ENCODE measurements at places on chromosomes 7 and 10.
A peak's percentile ranks its signal among the peaks of the same experiment; 100 is the strongest.

DNA sequence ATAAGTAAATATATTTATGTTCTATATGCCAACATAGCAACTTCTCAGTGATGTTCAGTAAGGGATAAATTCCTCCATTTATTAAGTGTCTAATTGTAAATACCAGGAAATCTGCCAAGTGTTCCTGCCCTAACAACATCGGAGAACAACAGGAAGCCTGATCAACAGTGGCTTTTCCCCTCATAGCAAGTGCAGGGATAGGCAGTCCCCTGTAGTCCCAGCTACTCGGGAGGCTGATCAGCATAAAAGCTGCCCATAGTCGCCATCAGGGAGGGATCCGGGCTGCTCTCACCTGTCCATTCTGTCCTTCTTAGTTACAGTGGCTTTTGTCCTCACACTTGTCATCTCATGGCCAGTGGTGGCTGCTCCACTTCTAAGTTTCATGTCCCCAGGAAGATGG lies 141.3 kb downstream of the IDE start:
- no peak for DNase-seq

GRCh38 chr10:80359644-80360043 lies 3.1 kb downstream of the DYDC2 start:
- DNase-seq: no peak

DNA sequence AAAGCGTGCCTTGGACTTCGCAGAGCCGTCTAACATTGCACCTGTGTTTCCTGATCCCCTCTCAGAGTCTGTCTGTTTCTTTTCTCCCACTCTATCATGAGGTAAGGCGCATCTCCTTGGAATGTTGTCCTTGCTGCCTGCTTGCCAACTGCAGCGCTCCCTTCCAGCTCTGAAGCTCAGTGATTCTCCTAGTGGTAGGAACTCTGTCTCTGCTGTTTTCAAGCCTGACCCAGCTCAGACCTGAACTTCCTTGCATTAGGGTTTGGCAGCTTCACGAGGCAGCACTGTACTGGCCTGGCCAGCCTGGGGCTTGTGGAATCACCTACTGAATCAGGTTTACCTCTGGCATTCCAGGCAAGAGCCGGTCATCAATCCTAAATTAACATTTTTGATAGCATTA lies 123.9 kb downstream of the CREB5 start:
- no peak for DNase-seq

DNA sequence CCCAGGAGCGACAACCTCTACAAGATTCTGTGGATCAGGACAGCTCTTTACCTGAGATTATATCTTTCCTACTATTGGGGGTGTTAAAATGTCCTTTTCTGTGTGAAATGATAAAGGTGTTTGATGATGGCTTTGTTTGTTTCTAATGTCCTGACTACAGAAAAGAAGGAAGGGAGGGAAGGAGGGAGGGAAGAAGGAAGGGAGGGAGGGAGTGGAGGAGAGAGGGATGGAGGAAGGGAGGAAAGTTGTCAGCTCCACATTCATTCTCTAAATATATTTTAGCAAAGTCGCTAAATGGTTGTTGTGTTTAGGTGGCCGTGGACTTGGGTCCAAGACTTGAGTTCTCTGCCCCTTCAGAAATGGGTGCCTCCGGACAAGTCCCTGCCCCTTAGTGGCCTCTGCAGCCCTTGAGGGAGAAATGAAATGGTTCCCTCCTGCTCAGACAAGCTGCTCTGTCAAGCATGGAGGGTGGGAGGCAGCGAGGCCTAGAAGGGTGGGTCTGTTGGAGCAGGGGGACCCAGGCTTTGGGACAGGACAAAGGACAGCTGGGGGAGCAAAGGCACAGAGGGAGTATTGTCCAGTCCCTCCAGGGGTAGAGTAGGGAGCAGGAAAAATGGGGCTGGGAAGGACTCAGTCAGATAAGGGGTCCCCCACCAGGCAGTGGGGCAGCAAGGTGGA lies 4.4 kb downstream of the RGS10 start:
- no peak for DNase-seq

DNA sequence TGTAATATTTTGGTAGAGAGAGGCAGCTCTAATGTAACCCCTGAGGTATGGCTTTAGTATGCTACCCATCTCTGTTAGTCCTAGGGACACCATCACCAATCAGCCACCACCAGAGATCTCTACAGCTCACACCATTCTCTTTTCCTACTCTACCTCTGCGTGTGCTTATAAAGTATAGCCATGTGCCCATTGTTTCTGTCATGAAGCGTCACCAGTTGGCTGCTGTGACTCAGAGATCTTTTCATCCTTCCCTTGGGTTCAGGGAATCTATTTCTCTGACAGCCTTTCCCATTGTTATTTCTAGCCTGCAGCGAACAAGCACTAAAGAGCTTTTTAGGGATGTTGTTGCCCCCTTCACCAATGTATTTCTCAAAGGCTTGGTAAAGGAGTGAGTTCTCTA lies 103.3 kb downstream of the TPST1 start:
- no peak for DNase-seq

DNA sequence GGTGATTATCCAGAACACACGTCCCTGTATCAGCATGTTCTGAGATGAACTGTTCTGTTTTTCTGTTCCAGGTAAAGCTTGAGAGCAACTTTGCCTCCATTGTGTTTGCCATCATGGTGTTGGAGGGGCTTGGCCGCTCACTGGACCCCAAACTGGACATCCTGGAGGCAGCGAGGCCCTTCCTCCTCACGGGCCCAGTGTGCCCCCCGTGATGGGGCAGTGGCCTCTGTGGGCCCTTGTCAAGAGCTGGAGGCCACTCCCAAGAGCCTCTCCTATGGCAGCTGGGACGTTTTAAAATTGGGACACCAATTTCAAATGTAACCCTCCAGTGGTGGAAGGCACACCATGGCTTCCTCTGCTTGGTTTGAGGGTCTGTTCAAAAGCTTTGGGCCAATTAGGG lies 1.9 kb upstream of the NDUFB2 start:
- no peak for DNase-seq

DNA sequence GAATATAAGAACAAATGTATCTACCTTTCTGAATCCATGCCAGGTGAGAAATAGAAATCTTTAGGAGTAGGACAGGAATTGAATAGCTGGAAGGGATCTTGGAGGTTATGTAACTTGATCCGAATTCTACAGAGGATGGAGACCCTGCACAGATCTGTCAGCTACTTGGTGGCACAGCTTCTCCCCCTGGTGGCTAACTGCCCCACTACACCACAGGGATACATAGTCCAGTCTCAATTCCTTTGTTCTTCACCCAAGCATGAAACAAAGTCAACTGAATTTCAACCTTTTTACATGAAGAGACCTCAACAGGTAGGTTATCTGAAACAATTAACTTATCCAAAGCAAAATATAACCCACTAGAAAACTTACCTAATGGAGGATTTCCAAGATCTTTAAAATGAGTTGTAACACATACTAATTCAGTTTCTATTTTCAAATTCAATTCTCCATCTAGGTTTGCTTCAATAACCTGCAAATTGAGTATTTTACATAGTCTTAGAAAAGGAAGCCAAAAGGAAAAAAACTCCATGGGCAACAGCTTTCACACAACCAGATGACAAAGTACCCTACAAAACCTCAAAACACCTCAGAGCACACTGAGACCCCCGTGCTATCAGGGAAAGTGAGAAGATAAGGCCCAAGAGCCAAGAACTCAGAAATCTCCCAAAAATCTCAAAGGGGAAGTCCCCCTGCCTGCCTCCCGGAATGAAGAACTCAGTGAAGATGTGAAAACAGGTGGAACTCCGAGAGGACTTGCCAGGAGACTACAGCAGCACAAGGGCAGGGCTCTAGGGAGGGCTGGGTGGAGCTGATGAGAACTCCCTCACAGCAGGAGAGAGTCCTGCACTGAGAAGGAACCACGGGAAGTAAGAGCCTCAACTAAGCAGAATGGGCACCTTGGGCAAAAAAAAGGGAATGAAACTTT lies 10.3 kb downstream of the HUS1 start:
- peak; percentile 21 for DNase-seq

DNA sequence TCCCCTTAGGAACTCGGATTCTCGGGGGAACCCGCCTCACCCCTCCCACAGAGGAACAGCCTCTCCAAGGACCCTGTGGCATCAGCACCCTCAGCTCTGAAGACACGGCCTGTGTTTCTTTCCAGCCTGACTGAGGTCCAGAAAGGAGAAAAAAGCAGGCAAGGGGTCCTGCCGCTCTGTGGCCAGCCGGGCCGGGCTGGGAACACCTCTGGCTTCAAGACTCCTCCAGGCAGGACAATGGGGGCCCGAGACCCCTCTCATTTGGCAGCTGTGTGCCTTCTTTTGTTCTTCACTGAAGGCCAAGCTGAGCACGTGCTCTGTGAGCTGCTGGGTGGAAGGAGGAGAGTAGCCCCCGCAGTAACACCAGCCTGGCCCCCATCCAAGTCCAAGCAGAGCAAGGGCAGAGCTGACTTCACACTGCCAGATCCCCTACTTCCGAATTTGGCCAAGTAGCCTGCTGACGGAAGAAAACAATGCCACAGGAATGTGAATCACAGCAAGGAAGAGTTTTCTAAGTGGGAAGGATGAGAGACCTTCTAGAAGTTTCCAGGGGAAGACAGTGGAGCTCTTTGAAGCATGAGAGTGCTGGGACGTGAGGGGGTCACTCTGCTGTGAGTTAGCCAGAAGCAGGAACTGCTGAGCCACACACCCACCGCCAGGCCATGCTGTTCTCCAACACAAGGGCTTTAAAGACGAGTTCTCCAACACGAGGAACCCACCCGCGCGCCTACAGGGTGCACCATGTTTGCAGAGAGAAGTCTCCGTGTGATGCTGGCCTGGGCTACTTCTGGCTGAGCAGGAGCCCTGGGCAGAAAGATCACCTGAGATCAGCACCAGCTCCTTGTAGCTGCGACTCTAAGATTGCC lies 3.1 kb downstream of the CNPY1 start:
- no peak for DNase-seq

DNA sequence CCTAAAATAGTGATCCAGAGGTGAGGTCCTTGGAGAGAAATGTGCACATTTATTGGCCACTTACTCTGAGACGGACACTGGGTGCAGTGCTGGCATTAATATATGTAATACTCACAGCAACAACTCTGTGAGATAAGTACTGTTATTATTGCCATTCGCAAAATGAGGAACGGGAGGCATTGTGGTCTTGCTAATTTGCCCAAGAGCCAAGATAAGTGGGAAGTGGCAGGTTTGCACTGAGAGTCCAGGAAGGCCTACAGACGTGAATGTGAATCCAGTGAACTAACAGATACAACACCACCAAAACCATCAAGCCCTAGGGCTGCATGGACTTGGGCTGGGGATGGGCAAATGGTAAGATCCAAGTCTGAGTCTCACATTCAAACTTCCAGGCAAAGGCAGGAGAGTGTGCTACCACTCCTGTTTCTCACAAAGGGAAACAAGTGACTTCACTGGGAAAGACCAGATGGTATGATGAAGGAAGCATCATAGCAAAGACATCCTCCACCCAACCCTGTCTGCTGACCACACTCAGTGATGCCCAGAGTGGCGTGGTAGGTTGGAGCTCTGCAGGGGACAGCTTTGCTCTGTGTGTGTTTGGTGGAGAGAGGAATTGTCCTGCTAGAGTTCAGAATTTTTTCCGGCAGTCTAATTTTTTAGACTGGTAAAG lies 19.2 kb downstream of the TMEM273 start:
- DNase-seq: no peak

GRCh38 chr7:132584796-132585494 lies 8.7 kb upstream of the PLXNA4 start:
- DNase-seq: no peak

DNA sequence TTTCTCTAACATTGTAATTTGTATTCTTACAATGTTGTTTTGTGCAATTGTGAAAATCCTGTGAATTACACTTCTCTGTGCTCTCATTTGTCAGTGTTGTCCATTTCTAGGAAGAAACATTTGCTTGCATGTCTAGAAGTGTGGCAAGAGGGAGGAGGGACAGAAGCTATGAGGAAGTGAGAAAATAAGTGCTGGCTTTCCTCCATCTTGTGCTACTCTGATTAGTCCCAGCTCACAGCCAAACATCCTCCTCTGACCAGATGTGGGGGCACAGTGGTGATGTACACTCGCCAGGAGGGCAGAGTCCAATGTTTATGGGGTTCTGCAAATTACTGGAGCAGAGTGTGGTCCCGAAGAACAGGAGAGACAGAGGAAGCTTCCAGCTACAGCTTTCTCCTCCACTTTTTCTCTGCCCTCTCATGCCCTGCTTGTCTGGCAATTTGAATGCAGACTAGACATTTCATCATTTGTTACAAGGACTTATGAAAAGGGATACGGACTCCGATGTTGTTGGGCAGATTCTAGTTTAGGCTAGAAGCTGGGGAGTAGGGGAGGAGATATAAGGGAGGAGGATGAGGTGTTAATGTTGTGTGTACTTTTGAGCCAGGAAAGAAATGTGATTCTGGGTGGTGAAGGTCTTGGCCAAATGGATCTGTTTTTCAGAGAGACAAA lies 131.0 kb upstream of the C1GALT1 start:
- DNase-seq: no peak

- DNase-seq: no peak
Observed at GRCh38 chr7:118858651-118859149, 634.2 kb downstream of the ANKRD7 start.

GRCh38 chr7:16589881-16590280 lies 55.7 kb downstream of the ANKMY2 start:
- no peak for DNase-seq
